Kidney (tissue), 22 donors: ENCODE measurements at places on chromosomes 3 and 15. TPM values are rescaled to one million over a fixed set of nuclear protein-coding genes. Genes with fewer than 3 reads are reported as not detected.

DNA sequence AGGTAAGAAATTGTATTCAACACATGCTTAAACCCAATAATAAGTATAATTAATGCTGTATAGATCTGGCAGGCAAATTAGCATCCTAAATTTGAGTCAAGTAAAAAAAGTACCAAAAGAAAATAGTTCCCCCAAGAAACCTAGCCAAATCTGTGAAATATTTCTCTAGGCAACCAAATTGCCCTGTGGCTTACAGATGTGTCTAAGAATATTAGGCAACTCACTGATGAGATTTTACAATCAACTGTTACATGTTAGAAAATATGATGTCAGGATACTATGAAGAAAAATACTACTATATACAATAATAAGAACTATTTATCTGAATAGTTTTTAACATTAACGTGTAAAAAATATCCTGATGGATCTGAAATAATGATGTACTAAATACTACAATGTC, 397.1 kb downstream of the TIGIT start:
- no peak for DNase-seq

DNA sequence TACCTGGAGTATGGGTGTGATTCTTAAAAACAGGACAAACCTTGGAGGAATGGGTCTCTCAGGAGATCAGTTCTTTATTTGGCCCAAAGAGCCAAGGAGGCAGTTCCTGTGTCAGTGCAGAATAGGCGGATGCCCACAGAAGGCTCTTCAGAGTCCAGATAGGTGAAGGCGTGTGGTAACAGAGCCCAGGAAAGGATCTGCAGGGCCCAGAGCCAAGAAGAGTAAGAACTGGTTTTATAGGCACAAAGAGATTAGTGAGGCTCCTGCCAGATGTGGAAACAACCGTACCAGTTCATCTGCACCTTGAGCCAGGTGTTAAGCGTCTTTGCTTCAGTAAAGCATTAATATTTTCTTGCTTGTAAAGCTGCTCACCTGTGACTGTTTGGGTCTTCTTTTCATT, 140.1 kb upstream of the BFSP2 start:
- no peak for DNase-seq

- DNase-seq, result no peak
These were observed 22.6 kb downstream of the MTHFS start for GRCh38 chr15:79874242-79874641.

GRCh38 chr3:155958676-155959075, 88.2 kb downstream of the GMPS start:
- DNase-seq, result no peak

- no peak for DNase-seq
These were observed 37.2 kb downstream of the ANKDD1A start for GRCh38 chr15:64948916-64949315.

The CCR5 gene
- 4.4 TPM for total RNA-seq

The UBL7 gene
- 32.9 TPM for total RNA-seq

The SKOR1 gene
- total RNA-seq, result 0.57 TPM
